Suprapubic skin (tissue), 4 donors: ENCODE measurements at places on chromosomes 2 and 18.

DNA sequence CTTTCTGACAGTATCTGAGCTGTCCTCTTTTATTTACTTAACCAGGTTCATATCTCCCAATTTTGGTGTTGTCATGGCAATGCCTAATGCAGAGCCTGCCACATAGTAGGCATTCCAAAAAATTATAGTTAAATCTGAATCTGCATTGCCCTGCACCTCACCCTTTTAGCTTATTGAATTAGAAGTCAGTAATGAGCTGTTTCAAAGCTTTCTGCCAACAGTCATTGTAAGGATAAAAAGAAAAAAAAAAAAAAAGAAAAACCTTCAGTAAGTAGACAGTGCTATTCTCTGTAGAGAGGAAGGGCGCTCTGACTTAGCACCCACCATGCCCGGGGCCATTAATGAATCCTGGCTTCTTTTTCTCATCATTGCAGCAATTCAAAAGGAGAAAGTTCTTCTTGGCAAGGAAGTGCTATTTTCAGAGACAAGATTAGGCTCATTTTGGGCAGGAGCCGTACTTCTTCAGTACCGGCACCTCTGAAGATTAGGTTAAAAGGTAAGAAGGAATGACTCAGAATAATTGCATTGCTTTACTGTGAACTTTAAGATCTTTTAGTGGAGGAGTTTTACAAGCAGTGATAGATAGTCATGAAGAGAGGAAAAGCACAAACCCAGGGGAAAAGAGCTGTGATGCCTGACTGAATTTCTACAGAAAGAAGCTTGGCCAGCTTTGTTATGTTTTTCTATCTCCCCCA, 2041.2 kb upstream of the PIK3C3 start:
- no peaks in the 10 kb centered on the region for H3K27me3 ChIP-seq
- H3K4me1 ChIP-seq, result no peaks in the 10 kb centered on the region
- H3K27ac ChIP-seq, result no peak overlapping the region
- H3K36me3 ChIP-seq, result no peaks in the 10 kb centered on the region

DNA sequence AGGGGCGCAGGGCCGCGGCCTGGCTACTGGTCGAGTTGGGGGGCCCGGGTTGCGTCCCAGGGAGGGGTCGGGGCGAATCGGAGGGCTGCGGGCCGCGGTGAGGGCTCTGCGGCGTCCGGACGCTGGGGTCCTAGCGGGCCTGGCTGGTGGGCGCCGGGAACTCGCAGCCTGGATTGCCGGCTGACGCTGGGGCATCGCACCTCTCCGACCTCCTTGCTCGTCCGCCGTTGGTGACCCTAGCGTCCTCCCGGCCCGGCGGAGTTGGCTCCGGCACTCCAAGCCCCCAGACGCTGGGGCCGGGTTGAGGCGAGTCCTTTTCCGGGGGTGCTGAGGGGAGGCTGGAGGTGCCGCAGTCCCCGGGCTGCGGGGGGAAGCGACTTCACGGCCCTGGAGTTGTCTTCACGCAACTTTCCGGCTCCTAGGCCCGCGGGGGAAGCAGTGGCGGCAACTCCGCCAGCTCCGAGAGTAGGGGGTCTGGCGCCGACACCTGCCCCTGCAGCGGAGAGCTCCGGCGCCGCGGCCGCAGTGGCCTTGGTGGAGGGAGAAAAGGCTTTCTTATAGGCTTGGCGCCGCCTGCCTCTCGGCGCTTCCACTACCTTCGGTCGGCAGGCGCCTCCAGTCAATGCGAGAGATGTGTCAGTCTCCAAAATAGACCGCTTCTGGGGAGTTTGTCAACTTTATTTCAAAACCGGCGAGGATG, 70.3 kb downstream of the HAUS1 start:
- H3K27ac ChIP-seq, result peak overlapping the region; percentile 91
- peak; percentile 80 for DNase-seq
- peak overlapping the region; percentile 90 for H3K4me3 ChIP-seq
- H3K4me1 ChIP-seq, result peaks cover 36% of the 10 kb centered on the region

GRCh38 chr2:234291765-234292204, 205.1 kb downstream of the ARL4C start:
- no peak for DNase-seq
- H3K4me3 ChIP-seq, result no peak overlapping the region
- peak overlapping the region; percentile 0 for H3K27ac ChIP-seq
- H3K4me1 ChIP-seq, result peaks cover 25% of the 10 kb centered on the region
- H3K36me3 ChIP-seq, result no peaks in the 10 kb centered on the region

GRCh38 chr18:56302156-56302555, 336.2 kb downstream of the TXNL1 start:
- H3K27me3 ChIP-seq, result no peaks in the 10 kb centered on the region
- no peak overlapping the region for H3K27ac ChIP-seq

DNA sequence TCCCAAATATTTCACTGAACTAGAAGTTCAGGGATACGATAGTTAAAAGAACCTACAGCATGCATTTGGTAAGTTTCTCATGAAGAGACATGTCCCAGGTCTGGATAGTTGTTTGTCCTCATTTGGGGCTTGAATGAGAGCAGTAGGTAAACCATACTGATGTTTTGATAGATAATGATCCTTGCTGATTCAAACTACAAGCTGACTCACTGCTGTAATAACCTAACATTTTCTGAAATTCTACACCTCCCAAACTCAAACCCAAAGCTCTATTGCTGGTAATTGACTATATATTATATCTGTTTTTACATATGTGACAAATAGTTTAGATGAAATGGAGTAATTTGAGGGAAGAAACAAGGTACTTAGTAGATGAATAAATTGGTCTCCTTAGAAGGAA, 154.1 kb upstream of the BOD1L2 start:
- H3K27me3 ChIP-seq, result no peaks in the 10 kb centered on the region
- no peak overlapping the region for H3K27ac ChIP-seq
- no peak for DNase-seq
- no peak overlapping the region for H3K4me3 ChIP-seq

DNA sequence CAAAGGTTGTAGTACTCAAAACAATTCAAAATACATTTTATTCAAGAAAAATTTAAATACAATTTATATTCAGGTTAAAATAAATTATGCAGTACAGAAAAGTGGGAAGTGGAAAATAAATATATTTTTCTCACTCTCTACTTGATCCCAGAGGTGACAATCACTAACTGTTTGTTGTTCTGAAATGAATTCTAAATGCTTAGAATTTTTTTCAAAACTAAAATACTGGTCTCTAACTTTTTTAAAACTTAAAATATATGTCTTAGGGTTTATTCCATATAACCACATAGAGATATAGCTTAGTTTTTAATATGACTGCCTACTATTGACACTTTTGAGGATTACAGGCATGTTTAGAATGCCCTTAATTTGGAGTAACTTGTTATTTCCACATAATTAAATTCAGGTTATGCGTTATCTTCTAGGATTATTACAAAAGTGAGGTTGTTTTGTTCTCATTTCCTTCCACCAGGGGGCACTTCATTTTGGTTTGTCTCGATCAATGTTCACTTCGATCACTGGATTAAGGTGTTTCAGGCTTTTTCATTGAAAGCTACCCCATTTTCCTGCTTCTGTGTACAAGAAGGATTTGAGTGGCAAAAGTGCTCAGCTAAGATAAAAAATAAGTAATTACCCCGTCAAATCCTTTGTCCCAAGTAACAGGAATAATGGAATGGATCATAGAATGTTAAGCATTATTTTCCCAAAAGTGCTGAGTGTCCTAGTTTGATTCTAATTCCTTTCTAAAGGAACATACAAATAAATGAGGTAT, 27.1 kb upstream of the TFPI start:
- H3K36me3 ChIP-seq, result no peaks in the 10 kb centered on the region
- H3K27me3 ChIP-seq, result no peaks in the 10 kb centered on the region
- no peak overlapping the region for H3K27ac ChIP-seq
- H3K4me1 ChIP-seq, result peaks cover 7% of the 10 kb centered on the region
- DNase-seq, result no peak
- peak overlapping the region; percentile 23 for H3K4me3 ChIP-seq

DNA sequence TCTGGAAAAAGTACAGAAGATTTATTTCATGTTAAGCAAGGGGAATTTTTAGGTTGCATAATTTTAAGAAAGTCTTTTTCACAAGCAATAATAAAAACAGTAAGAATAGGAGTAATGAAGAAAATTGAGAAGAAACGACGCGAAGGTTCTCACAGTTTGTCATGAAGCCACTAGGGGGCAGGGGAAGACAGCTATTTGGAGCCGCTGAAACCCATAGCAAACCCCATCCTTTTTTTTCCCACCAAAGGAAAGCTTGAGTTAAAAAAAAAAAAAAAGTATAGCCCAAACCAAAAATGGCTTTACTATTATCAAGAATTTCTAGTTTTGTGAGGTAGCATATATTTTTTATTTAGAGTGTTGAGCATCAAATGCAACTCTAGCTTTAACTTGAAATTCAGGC, 300.9 kb downstream of the PHLPP1 start:
- no peaks in the 10 kb centered on the region for H3K27me3 ChIP-seq
- no peaks in the 10 kb centered on the region for H3K36me3 ChIP-seq
- H3K4me1 ChIP-seq, result no peaks in the 10 kb centered on the region
- H3K4me3 ChIP-seq, result no peak overlapping the region
- no peak for DNase-seq

DNA sequence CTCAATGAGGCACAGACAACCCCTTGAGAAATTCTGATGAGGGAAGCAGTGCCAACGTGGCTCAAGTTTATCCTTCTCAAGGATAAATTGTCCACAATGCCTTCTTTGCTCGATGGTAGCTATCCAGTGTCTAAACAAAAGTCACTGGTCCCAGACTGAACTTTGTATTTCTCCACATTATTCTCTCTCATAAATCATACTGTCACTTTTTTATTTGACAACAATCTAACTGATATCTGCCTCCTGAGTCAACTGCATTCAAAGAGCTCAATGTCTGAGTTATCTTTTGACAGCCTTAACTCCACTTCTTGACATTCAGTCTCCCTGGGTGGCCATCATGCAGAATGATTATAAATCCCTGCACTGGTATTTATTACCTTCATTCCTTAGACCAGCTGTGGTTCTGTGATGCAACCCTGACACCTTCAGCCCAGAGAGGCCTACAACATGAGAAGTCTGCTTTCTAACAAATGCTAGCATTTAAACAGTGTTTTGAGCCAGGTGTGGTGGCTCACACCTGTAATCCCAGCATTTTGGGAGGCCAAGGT, 38.2 kb downstream of the IMMT start:
- H3K27ac ChIP-seq, result no peak overlapping the region
- H3K27me3 ChIP-seq, result no peaks in the 10 kb centered on the region
- no peaks in the 10 kb centered on the region for H3K4me1 ChIP-seq
- DNase-seq, result no peak

GRCh38 chr2:201775326-201775725, 5.4 kb downstream of the ALS2 start:
- H3K27ac ChIP-seq, result no peak overlapping the region
- H3K27me3 ChIP-seq, result no peaks in the 10 kb centered on the region
- DNase-seq, result no peak
- H3K36me3 ChIP-seq, result no peaks in the 10 kb centered on the region

DNA sequence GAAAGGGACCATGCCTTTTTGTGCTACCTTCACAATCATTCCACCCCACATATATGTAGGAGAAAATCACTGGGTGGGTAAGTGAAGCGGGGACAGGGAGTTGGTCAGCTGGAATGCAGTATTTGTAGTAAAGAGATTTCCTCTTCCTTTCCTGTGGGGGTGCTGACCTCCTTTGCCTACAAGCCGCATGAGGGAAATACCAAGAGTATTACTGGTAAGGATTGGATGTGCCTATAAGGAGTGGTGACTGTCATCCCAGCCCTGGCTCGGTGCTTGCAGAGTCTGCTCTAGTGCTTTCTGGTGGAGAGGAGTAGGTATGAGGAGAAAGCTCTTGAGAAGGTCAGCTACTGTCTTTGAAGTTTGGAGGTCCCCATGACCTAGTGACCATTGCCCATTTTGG, 324.6 kb downstream of the HRH4 start:
- no peak for DNase-seq
- H3K27me3 ChIP-seq, result no peaks in the 10 kb centered on the region
- no peaks in the 10 kb centered on the region for H3K36me3 ChIP-seq
- H3K4me3 ChIP-seq, result no peak overlapping the region

- H3K27me3 ChIP-seq, result no peaks in the 10 kb centered on the region
- no peak for DNase-seq
- no peaks in the 10 kb centered on the region for H3K4me1 ChIP-seq
- no peak overlapping the region for H3K27ac ChIP-seq
Measured at GRCh38 chr2:169676850-169677249, 17.4 kb downstream of the CFAP210 start.

DNA sequence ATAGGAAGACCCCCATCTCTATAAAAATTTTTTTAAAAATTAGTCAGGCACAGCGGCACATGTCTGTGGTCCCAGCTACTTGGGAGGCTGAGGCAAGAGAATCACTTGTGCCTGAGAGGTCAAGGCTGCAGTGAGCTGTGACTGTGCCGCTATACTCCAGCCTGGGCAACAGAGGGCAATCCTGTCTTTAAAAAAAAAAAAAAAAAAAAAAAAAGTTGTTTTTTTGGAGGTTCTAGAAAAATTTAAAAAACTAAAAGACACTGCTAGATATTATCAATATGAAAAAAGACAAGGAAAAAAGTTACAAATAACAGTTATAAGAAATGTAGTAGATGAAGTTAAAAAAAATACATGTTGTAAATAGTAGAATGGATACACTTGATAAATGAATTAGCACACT, 56.1 kb upstream of the C2orf15 start:
- DNase-seq, result no peak
- H3K27ac ChIP-seq, result no peak overlapping the region
- H3K4me1 ChIP-seq, result no peaks in the 10 kb centered on the region
- no peaks in the 10 kb centered on the region for H3K27me3 ChIP-seq

DNA sequence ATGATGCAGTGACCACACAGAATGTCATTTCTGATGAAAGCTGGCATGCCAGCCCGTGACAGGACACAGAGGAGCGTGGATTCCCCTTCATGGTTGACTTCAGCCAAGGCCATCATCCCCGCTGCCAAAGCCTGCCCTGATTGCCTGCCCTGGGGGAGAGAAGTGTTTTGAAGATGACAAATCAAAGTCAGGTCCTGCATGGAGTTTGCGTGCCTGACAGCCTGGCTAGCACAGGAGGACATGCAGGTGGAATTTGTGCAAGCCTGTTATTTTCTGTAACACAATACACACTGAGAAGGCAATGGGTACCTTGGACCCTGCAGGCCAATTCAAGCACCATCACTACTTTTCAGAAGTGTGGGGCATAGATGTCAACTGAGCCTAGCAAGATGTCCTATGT, 5.4 kb upstream of the IL1R2 start:
- H3K4me1 ChIP-seq, result peaks cover 45% of the 10 kb centered on the region
- no peak overlapping the region for H3K27ac ChIP-seq
- H3K27me3 ChIP-seq, result no peaks in the 10 kb centered on the region
- H3K4me3 ChIP-seq, result no peak overlapping the region
- DNase-seq, result no peak
- H3K36me3 ChIP-seq, result no peaks in the 10 kb centered on the region
